ENCODE measurements at places on chromosomes 13 and 19.

DNA sequence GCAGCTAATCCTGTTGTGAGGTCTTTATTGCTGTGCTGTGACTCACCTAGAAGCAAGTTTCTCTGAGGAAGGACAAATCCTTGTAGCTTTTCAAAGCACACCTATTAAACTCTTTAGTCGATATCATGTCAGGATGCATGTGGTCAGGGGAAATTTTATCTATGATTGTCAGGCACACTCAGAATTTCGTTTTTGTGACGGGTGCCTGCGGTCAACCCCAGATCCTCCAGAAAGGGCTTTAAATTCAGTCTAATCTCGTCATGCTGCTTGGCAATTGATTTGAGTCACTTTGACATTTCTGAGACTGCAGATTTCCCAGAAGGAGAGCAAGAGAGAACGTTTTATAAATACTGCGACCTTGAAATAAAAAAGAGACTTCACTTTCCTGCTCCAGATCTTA lies 316.9 kb downstream of the FGF9 start:
- DNase-seq: no peak

DNA sequence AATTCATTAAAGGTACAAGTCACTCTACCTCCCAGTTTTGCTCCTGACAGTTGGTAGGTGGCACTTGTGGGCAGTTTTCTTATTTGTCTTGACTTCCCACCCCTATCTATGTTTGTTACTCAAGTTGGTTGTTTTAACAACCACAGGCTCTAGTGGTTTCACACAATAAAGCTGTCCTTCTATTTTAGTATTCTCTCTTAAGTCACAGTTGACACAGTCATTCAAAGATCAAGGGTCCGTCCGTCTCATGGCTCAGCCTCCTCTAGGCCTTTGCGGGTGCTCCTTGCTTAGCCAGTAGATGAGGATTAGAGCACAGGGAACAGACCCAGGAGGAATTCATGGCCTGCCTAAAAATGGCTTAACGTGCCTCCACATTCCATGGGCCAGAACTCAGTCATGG lies 573.7 kb downstream of the IRS2 start:
- no peak for DNase-seq

DNA sequence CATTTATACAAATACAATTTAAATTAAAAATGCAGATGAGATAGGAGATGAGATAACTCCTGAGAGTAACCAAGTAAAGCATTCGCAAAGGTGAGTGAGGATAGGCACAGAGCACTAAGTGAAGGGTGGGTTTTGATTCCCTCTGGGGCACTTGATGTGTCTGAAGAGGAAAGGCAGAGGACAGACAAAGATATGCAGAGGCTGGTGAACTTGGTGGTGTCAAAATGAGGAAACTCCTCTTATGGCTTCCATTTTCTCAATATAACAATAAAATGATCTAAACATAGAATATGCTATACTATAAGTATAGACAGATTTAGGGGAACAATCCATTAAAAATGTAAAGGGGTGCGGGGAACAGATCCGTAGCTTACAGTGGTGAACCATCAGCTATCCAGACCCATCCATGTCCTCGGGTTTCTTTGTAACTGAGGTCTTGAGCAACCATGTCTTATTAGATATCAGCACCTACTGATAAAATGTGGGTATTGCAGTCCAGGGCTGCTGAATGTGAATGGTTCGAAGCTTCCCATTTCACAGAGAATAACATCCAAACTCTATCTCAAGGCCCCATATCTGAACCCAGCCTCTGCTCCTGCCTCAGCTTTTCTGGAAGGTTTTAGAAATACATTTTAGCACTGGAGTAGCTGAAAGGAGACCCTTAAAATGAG lies 73.9 kb upstream of the SLC10A2 start:
- no peak for DNase-seq

DNA sequence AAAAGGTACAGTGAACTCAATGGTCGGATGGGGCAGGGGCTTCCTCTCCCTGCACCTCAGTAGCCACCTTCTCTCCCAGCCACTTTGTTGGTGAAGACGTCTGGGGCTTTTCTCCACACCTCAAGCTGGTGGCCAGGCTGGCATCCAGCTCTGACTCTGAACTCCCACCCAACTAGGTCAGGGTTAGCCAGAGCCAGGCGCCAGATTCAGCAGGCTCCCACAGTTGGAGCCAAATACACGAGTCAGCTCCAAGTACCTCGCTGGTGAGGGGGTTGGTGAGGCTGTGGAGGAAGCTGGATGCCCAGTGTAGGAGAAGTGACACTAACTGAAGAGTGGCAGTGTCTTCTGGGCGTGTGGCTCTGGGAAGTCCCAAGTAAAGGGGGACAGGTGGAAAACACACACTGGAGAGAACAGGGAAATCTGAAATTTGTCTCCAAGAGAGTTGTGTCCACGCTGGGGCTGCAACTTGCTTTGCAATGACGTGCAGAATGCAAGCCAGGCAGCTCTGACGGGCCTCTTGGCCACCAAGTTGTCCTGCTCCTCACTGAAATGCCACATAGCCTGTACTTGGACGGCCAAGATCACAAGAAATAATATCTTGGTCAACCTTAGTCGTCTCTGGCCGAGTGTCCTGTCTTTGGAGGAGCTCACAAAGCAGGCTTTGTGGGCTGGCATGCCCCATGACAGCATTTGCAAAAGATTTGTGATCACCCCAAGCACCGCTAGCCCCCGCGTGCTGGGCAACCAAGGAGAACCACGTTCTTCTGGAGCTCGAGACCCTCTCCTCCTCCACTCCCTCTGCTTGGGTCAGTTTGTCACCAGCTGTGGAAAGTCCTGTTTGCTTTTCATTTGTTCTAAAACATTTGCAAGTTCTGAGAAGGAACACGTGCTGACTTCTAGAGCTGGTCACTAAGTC lies 18.1 kb downstream of the SLC7A1 start:
- DNase-seq: no peak

- peak; percentile 35 for DNase-seq
Observed at GRCh38 chr19:35462476-35462953, 14.5 kb downstream of the FFAR2 start.

- peak; percentile 84 for DNase-seq
Observed at GRCh38 chr19:11197291-11198174, at the start of gene KANK2. TSS of gene KANK2 (minus strand) at chr19:11197545. CDS start at chr19:11194511, 3,034 bp downstream.

DNA sequence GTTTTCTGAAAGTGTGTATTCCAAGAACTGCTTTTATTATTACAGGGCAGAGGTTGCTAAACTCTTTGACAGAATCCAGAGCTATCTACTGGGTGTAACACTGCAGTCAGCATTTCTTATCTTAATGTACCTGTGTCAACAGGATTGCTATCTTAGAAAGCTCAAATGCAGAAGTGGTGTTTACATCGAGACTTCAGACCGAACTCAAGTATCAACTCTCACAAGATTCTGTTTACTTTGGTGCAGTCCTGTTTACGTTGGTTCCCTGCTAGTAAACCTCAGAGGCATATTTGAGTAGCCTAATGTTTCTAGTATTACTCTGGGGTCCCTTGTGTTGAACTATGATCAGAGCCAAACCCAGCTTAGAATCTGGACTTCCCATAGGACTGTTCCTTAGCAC lies 20.5 kb downstream of the SLC15A1 start:
- no peak for DNase-seq

DNA sequence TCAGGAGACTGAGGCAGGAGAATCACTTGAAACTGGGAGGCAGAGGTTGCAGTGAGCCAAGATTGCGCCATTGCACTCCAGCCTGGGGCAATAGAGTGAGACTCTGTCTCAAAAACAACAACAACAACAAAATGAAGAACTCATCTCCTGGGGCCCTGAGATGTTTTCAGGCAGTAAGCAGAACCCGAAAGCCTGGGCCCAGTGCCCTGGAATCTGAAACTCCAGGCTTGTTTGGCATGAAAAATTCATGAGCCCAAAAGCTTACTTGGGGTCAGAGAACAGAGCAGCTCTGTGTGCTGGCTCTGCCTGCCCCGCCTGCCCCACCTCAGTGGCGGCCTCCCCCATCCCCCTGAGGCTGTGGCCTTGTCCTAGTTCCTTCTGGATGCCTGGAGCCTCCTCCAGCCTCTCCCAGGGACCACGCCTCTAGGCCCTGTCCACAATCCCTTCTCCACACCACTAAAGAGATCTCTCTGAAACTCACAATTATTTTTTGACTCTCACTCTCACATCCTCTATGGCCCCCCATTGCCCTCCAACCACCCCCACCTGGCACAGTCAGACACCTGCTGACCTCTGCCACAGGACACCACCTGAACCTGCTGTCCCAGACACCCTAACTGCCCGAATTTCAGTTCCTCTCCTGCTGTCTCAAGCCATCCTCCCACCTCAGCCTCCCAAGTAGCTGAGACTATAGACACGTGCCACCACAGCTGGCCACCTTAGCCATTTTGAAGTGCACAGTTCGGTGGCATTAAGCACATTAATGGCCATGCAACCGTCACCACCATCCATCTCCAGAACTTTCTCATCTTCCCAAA lies 6.9 kb upstream of the AP1M2 start:
- DNase-seq: no peak

All from stimulated activated naive CD8-positive, alpha-beta T cell treated with anti-CD3 and anti-CD28 coated beads, Interleukin-15, Interleukin-2, amounts not matched to agents 100 U/mL and 50 U/mL, for 24 hours (primary cell).